A549 treated with dexamethasone at 1 μM for 4 hours (cell line): ENCODE measurements at places on chromosomes 6 and 20. TPM values are rescaled to one million over a fixed set of nuclear protein-coding genes. Genes with fewer than 3 reads are reported as not detected.

CCM2L gene
- total RNA-seq: 0.22 to 0.42 TPM (median 0.35 TPM) in 5 replicates

SSTR4 gene
- 0.43 to 1.1 TPM (median 0.64 TPM) in 5 replicates for total RNA-seq

SLC29A1 gene
- 36.0 to 55.2 TPM (median 51.3 TPM) in 5 replicates for total RNA-seq

FAM217A gene
- total RNA-seq: not detected in 5 replicates

DTNBP1 gene
- 11.1 to 12.2 TPM (median 12.1 TPM) in 5 replicates for total RNA-seq

MCCD1 gene
- total RNA-seq: not detected in 5 replicates

C20orf144 gene
- total RNA-seq: 0.08 to 0.15 TPM (median 0.09 TPM) in 5 replicates
